ENCODE measurements at places on chromosomes 7 and 10.

GRCh38 chr10:100204370-100204769 lies 18.5 kb upstream of the ERLIN1 start:
- DNase-seq: no peak
- no peak overlapping the region for H3K4me3 ChIP-seq
- no peak overlapping the region for H3K27ac ChIP-seq
- H3K27me3 ChIP-seq: no peaks in the 10 kb centered on the region
- H3K36me3 ChIP-seq: peaks cover 5% of the 10 kb centered on the region

DNA sequence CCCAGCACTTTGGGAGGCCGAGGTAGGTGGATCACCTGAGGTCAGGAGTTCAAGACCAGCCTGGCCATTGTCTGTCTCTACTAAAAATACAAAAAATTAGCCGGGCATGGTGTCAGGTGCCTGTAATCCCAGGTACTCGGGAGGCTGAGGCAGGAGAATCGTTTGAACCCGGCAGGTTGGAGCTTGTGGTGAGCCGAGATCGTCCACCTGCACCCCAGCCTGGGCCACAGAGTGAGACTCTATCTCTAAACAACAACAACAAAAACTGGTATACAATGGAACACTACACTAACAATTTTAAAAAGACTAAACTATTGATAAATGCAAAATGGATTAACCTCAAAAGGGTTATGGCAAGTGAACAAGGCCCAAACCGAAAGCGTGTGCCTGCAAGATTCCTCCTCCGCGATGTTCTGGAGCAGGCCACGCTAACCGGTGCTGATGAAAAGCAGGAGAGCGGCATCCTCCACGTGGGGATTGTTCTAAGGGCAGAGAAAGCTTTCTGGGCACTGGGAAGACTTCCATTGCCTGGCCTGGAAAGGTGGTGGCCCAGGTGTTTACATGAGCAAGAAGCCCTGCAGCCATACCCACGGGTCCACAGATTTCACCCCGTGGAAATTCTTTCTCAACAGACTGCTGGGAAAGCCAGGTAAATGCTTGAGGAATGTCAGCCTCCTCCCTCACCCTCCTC lies 53.8 kb downstream of the PDGFA start:
- H3K4me3 ChIP-seq: no peak overlapping the region
- no peaks in the 10 kb centered on the region for H3K4me1 ChIP-seq
- no peaks in the 10 kb centered on the region for H3K27me3 ChIP-seq
- H3K36me3 ChIP-seq: no peaks in the 10 kb centered on the region

- no peak overlapping the region for H3K4me3 ChIP-seq
- H3K27me3 ChIP-seq: no peaks in the 10 kb centered on the region
- H3K36me3 ChIP-seq: no peaks in the 10 kb centered on the region
- no peaks in the 10 kb centered on the region for H3K4me1 ChIP-seq
- DNase-seq: peak; percentile 82
Observed at GRCh38 chr7:92691578-92691977, 101.4 kb upstream of the FAM133B start.

GRCh38 chr7:37960483-37960882 lies 40.0 kb downstream of the EPDR1 start:
- H3K4me3 ChIP-seq: no peak overlapping the region
- H3K27me3 ChIP-seq: no peaks in the 10 kb centered on the region
- no peaks in the 10 kb centered on the region for H3K4me1 ChIP-seq
- DNase-seq: no peak
- no peak overlapping the region for H3K27ac ChIP-seq

GRCh38 chr10:86018735-86019058 lies 347.9 kb downstream of the GRID1 start:
- H3K27ac ChIP-seq: no peak overlapping the region
- no peaks in the 10 kb centered on the region for H3K27me3 ChIP-seq
- DNase-seq: no peak
- peaks cover 6% of the 10 kb centered on the region for H3K4me1 ChIP-seq
- H3K36me3 ChIP-seq: no peaks in the 10 kb centered on the region

DNA sequence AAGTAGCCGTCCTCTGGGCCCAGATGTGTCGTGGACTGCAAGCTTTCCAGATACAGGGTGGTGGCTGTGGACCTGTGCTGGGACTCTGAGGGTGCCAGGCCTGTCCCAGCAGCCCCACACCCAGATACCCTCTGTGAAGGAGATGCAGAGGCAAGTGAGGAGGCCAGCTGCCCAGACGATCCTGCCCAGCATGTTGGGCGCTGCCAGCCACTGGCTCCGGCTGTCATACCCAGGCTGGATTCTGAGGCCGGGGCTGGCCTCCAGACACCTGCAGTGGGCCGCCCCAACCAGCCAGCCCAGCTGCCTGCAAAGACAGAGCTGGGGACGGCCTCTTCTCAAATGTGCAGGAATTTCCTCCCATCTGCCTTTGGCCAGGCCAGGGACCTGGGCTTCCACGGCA lies 39.1 kb upstream of the EBF3 start:
- no peaks in the 10 kb centered on the region for H3K27me3 ChIP-seq
- no peaks in the 10 kb centered on the region for H3K4me1 ChIP-seq
- H3K27ac ChIP-seq: no peak overlapping the region
- H3K36me3 ChIP-seq: no peaks in the 10 kb centered on the region
- H3K4me3 ChIP-seq: no peak overlapping the region
- DNase-seq: no peak

GRCh38 chr10:98460837-98461499 lies 14.2 kb upstream of the HPS1 start:
- no peak overlapping the region for H3K4me3 ChIP-seq
- no peaks in the 10 kb centered on the region for H3K4me1 ChIP-seq
- H3K27ac ChIP-seq: no peak overlapping the region
- no peaks in the 10 kb centered on the region for H3K36me3 ChIP-seq
